ENCODE measurements at places on chromosomes 16 and 17. TPM values are rescaled to one million over a fixed set of nuclear protein-coding genes. Genes with fewer than 3 reads are reported as not detected.
A peak's percentile ranks its signal among the peaks of the same experiment; 100 is the strongest.

DNA sequence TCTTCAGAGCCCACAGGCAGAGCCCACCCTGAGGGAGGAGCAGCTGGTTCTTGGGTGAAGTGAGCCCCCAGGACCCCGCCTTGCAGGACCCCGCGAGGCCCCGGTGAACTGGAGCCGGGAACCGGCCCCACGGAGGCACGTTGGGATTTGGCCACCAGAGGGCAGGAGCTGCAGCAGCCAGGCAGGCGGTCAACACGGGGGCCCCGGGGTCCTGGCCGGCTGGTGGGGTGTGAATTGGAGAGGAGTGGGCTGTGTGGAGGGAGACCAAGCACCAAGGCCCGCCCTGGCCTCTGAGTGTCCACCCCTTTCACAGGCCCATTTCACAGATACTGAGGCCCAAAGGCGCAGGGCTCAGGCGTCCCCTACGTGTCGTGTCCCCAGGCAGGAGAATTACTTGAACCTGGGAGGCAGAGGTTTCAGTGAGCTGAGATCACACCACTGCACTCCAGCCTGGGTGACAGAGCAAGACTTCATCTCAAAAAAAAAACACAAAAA is 2.2 kb downstream of the DPEP1 start:
- DNase-seq, result peak; percentile 16

DNA sequence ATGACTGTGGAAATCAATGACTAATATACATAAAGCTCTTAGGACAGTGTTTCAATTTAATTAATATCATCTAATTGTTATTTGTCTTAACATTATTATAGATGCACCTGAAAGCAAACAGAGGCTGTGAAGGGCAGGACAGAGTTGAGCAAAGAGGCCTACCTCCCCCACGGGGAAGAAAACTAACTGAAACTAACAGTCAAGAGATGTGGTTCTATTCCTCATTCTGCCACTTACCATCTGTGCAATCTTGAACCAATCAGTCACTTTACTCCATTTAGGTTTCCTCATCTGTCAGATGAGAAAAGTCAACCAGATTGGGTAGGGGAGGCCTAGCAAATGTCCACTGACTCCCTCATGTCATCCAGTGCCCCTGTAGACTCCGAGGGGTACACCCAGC is 59.1 kb downstream of the C17orf67 start:
- DNase-seq, result no peak

DNA sequence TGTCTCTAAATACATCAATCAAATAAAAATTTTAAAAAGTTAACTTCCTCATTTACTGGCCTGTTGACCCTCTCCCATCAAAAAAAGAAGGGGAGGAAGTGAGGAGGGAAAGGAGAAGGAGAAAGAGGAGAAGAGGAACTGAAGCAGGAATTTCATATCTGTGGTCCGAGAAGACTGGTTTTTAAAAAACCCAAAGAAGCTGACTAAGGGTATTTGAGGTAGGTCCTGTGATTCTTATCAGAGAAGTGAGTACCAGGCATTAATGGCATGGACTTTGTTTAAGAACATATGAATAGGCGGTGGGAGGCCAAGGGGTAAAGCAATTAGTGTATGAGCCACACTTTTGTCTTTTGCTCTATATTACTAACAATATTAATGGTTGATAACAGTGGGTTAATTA is 2.0 kb downstream of the SLC46A1 start:
- no peak for DNase-seq

DNA sequence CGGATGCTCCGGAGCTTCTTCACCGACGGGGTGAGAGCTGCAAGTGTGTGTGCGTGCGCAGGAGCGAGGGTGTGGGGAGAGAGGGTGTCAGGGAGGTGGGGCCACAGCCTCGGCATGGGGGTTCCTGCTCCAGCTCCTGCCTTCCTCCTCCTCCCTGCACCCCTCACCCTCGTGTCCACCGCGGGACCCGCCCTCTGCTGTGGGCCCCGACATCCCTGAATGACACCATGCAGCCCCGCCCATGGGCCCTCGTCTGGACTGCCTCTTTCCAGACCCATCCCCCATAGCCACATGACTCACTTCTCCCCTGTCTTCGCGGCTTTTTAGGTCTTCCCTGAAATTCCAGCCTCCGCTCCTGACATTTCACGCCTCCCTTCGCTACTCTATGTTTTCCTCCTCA is 41.6 kb downstream of the ARHGAP23 start:
- no peak for DNase-seq

The FAM171A2 gene
- 1.5 TPM for total RNA-seq

The SYNGR3 gene
- total RNA-seq, result 1.7 TPM

The CCL8 gene
- total RNA-seq, result not detected

The TBC1D3C gene
- total RNA-seq, result 6.2 TPM

The C1QTNF1 gene
- total RNA-seq, result 0.57 TPM

All from T-cell (primary cell).